Cardiac fibroblast (primary cell): ENCODE measurements at places on chromosomes 5 and 9.

DNA sequence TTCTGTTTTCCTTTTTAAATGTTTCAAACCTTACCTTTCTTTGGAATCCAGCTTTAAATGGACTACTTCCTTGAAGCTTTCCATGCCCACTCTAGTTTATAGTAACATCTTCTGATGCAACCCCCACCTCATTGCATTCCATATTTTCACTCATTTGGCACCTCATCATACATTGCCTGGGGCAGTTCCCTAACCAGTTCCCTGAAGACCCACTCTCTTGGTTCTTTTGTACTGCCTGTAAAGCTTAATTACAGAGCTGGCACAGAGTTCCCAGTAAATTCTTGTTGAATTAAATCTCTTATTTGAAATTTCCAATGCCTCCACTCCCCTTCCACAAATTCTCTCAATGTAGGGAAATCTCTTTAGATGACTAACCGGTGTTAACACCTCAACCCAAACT lies 257.2 kb downstream of the ARRDC3 start:
- no peak for DNase-seq

- DNase-seq: no peak
These were observed 7.5 kb downstream of the NMUR2 start for GRCh38 chr5:152397581-152397980.

GRCh38 chr5:144189800-144190429 lies 19.2 kb downstream of the KCTD16 start:
- peak; percentile 73 for DNase-seq

- DNase-seq: peak; percentile 96
These were observed 44.9 kb upstream of the SYNPO start for GRCh38 chr5:150595466-150596031.

DNA sequence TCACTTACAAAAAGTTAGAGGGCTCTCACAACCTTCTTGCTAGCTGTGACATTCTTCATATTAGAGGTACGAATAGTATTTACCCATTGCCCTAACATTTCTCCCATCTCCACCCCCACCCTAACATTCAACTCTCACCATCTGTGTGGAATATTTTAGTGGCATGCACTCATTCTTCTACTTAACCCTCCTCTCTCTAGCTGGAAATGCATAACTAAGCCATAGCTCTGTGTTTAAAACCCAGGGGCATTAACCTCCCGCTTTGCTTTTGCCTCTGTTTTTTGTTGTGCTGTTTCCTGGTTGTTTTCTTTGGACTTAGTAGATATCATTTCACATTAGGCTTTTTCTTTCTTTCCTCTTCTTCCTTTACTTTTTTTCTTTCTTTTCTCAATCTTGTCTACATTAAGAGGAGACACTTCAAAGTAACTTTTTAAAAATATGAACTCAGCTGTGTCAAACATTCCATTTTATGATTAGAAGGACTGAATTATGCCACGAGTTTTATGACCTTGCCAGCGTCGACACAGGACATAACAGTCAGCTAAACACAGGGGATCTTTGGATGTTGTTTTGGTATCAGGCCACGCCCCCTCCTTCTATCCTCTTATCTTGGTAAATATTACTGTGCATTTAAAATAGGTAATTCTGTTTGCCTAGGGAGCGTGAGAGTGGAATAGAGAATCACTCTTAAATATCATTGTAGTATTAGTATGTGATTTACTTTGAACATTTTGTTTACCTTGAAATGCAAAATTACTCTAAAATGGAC lies 236.0 kb downstream of the CD180 start:
- DNase-seq: peak; percentile 44

- peak; percentile 60 for DNase-seq
These were observed 52.9 kb upstream of the PAPPA start for GRCh38 chr9:116100711-116101121.

GRCh38 chr5:97534166-97534565 lies 351.1 kb upstream of the RIOK2 start:
- peak; percentile 97 for DNase-seq

DNA sequence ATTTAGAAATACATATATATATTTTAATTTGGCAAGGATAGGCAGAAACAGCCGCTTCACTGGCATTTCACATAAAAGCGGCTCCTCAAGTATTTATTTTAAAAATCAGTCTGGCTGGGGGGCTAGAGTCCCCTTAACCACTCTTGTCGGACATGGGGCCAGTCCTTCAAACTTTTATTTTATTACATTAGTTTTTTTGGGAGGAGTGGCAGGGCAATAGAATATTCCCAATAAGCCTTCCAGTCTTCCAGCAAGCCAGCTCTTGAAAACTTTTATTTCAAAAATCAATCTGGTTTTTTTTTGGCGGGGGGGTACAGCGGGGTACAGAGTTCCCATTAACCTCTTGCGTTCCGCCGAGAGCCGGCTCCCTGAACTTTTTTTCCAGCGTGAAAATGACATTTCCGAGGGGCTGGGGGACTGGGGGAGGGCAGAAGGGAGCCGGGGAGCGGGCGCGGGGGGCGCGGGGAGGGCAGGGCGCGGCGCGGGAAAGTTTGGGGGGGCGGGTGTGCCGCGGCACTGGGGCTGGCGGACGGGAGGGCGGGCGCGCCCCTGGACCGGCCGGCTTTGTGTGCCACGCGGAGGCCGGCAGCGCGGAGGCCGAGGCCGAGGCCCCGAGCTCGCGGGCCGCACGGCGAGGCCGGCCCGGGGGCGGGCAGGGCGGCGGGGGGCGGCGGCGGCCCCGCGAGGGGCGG lies 504 bp upstream of the ZNF618 start:
- DNase-seq: peak; percentile 44

DNA sequence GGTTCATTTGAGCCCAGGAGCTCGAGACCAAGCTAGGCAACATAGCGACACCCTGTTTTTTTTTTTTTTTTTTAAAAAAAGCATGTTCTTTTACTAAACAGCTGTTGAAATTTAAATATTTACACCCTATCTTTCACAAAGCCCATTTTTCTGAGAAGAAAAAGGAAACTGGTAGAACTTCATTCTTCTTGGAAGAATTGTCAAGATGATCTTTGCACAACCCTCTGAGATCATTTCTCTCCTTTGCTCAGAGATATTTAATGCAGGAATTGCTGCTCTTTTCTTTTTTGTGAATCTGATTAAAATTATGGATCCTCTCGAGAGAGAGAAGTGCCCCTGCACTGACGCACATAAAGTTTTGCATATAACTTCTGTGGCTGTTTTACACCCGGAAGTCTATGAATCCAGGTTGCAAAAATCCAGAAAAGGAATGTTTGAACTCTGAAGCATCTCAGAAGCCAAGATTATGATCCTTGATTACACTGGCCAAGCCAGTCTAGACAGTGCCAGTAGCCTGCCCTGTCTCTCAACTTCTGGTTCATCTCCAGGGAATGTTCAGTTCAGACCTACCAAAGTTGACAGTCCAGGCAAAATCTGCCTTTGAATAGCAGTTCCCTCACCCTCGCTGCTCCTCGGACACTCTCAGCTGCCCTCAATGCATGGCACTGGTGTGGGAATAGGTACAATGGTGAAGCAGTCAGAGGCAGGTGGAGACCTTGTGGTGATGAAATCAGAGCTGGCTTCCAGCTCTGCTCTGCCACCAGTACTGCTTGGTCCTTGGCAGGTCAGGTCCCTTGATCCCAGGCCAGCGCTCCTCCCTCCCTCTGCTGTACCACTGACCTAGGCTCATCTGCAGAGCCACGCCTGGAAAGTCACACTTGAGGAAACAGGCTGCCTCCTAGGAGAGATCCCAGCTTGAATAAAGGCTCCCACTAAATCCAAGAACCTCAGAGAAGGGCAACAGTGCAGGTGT lies 13.3 kb upstream of the SLC31A2 start:
- DNase-seq: no peak

- no peak for DNase-seq
These were observed 170.9 kb upstream of the CHD1 start for GRCh38 chr5:99099691-99100090.

- no peak for DNase-seq
These were observed 511.3 kb downstream of the TLR4 start for GRCh38 chr9:118215549-118215948.

GRCh38 chr9:130820135-130820738 lies 14.8 kb upstream of the ABL1 start:
- peak; percentile 30 for DNase-seq

DNA sequence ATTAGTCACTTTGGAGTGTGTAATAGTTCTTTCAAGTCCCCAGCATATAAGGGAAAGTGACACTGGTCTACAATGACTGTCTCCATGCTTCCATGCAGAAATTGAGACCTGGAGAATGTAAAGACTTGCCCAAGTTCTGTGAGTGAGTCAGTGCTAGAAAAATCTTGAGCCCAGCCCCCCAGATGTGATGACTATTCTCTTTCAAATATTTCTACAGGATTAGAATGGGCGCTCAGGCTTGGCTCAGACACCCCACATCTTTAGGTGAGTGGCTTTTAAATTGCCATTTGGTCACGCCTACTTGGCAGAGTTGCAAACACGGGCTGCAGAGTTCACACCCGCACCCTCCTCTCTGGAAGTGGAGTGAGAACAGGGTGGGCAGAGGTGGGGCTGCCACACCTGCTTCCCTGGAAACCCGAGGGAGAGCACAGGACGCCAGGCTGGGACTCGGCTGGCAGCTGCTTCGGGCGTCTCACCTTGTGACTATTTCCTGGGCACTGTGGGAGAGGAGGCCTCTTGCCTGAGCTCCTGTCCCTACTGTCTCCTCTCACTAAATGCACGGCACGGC lies 37.6 kb downstream of the ROPN1L start:
- peak; percentile 80 for DNase-seq

DNA sequence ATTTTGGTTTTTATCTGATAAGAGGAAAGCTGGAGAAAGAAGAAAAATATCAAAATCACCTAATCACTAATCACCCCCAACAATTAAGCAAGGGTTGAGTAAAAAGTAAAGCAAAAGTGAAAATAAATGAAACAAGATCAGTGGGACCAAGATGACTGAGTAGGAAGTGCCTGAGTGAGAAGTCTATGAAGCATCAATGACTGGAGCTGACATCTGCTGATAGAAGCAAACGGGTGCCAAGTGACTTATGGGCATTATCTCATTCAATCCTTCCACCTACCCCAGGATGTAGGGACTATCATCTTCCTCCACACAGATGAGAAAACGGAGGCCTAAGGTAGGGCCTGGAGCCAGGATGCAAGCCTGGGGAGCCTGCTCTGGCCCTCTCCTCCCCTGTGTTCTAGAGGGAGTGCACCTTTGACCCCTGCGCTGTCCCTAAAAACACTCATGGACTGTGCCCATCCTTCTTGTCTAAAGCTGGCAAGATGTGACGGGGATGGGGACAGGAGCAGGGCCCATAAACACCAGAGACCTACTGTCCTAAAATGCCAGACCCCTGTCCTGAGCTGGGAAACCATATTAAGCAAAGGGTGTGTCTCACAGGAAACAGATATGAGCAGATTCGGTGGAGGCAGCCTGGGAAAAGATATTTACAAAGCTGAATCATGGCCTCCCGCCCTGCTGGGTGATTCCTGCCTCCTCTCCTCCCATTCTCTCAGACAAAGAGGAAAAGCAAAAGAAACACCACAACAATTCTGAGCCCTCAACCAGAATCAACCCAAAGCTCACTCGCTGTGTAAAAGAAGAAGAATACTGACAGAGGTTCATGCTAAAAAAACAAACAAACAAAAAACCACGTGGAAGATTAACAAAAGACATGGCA lies 116.0 kb downstream of the AUH start:
- peak; percentile 61 for DNase-seq

- no peak for DNase-seq
These were observed 23.4 kb downstream of the FLT4 start for GRCh38 chr5:180625791-180626660.

GRCh38 chr5:96001262-96001661 lies 39.6 kb upstream of the ELL2 start:
- no peak for DNase-seq

- DNase-seq: no peak
These were observed 381.1 kb downstream of the TMEM38B start for GRCh38 chr9:106075236-106075959.

DNA sequence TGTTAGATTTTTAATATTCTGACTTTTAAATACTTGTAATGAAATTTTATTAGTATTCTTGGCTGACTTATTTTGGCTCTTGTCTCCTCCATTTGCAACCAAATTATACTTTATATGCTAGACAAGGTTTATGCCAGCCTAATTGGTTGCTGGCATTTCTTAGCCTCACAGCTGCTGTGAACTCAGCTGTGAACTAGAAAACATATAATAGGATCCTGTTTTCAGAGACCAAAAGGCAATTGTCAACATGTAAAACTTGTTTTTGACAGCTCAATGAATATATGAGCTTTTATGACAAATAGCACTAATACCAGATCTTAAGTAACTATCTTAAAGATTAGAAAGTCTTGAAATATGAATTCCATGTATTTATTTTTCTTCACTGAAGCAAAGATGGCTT lies 25.9 kb downstream of the KIF2A start:
- DNase-seq: no peak

DNA sequence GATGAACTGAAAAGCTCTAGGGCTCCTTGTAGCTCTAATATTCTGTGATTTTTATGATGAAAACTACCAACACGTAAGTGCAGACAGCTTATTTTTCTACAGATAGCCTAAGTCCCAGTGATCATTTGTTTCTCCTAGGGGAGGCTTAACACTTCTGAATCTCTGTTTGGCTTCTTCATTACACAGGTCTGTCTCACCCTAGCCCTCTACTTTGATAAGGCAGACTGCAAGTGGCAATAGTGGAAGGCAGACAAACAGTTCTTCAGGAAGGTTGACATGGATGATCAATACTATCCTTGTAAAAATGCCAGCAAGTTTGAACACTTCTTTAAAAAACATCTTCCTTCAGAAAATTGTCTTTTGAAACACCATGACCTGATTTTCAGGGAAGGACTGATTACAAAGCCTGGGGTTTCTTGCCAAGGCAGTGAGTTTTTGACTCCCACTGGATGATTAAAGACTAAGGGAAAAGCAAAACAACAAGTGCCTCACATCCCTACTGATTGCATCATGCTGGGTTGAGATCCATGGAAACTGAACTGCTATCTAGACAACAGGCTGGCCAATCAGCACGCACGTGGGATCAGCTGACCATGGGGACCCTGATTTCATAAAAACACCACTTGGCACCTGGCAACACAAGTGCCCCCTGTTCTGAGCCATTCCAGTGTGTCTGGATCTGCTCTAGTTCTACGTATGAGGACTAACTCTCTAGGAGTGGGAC lies 212.2 kb downstream of the SMARCA2 start:
- peak; percentile 76 for DNase-seq

GRCh38 chr5:133932441-133933168 lies 35.8 kb downstream of the C5orf15 start:
- no peak for DNase-seq

GRCh38 chr5:179410291-179411160 lies 65.3 kb upstream of the ADAMTS2 start:
- DNase-seq: no peak

- DNase-seq: peak; percentile 53
These were observed 78.6 kb downstream of the SPRY4 start for GRCh38 chr5:142246258-142246657.

- DNase-seq: no peak
These were observed 211.4 kb downstream of the CHSY3 start for GRCh38 chr5:130115686-130116085.

GRCh38 chr9:71353720-71354119 lies 232.3 kb upstream of the TRPM3 start:
- DNase-seq: peak; percentile 34

DNA sequence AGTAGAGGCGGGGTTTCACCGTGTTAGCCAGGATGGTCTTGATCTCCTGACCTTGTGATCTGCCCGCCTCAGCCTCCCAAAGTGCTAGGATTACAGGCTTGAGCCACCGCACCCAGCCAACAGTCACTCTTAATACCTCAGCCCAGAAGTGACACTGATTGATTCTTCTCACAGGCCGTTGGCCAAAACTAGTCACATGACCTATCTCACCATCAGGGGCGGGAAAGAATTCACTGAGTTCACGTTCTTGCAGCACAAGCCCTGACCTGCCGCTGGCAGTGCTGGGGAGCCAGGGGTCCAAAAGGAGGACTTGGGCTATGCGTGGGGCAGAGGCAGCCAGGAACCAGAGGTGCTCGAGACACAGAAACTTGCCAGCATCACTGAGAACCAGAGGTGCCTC lies 55.0 kb upstream of the CPLX2 start:
- DNase-seq: no peak
